ENCODE measurements at places on chromosomes 1 and 21.

- peak; percentile 68 for DNase-seq
Measured at GRCh38 chr1:2501041-2501819, 25.1 kb downstream of the PLCH2 start.

GRCh38 chr1:61887931-61888564, 145.8 kb downstream of the PATJ start:
- DNase-seq: no peak

GRCh38 chr1:163300568-163300967, 21.2 kb upstream of the NUF2 start:
- DNase-seq: no peak

GRCh38 chr1:21716169-21716568, 47.0 kb upstream of the RAP1GAP start:
- no peak for DNase-seq

GRCh38 chr1:25796811-25797458, 3.1 kb upstream of the SELENON start:
- DNase-seq: peak; percentile 88

DNA sequence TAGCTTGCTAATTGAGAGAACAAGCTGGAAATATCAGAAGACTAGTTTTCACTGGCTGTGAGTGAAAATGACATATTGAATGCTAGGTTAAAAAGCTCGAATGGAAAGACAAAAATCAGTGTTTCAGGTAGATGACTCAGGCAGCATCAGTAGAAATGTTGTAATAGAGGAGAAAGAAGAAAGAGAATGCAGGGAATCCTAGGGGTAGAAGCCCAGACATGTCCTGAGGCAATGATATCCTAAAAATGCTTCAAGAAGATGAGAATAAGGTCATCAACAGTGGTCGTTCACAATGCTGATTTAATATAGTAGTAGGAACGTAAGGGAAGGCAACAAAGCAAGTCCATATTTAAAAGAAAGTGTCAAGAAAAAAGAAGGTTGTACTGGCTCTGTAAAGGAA, 96.7 kb upstream of the HP1BP3 start:
- no peak for DNase-seq

- no peak for DNase-seq
Measured at GRCh38 chr1:24965571-24965930, 35.5 kb upstream of the RUNX3 start.

DNA sequence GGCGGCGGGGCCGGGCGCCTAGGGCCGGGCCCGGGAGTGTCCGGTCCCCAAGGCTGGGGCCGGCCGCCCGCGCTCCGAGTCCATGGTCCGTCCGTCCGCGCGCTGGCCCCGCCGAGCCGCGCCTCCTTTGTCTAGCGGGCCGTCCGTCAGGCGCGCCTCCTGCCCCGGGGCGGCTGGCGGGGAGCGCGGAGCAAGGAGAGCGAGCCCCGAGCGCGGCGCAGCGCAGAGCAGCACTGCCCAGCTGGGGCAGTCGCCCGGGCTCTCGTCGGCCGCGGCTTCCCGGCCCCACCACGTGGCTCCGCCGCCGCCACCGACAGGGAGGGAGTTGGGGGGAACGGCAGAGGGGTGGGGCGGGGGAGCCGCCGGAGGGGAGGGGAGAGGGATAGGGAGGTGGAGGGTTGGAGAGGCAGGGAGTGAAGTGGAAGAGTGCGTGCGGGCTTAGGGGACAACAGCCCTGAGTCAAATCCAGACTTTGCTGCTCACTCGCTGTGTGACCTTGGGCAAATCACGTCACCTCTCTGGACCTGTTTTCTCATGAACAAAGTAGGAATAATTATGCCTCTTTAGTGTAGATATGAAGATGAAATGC, at the start of gene NKAIN1:
Gene NKAIN1 (minus strand): TSS at position 235 of the 589 bp plus-strand sequence. CDS start 340 bp downstream, outside the sequence.
- DNase-seq: peak; percentile 61

GRCh38 chr1:28176492-28177470, at the start of gene PTAFR:
Gene PTAFR (minus strand): TSS chr1:28176690. CDS start chr1:28151021, 25,669 bp downstream.
- no peak for DNase-seq

- DNase-seq: no peak
Measured at GRCh38 chr21:46509741-46510502, 51.2 kb downstream of the DIP2A start.

DNA sequence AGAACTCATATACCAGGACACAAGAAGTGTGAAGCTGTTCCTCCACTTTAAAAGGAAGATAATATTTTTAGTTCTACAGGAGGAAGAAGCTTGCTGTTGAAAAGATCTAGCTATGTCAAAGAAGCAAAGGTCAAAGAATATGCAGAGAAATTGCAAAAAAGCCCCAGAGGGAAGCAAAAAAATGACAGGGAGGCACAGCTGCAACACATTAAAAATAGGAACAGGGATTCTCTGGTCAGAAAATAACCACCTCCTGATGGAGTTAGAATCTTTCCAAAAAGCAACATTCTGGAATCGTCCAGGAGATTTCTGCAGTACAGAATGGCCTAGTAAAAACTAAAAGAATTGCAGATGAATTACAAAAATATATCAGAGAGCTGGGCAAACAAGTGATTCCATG, 238.9 kb upstream of the PRMT6 start:
- DNase-seq: no peak

- peak; percentile 51 for DNase-seq
Measured at GRCh38 chr21:45019076-45019886, 55.1 kb upstream of the ADARB1 start.

DNA sequence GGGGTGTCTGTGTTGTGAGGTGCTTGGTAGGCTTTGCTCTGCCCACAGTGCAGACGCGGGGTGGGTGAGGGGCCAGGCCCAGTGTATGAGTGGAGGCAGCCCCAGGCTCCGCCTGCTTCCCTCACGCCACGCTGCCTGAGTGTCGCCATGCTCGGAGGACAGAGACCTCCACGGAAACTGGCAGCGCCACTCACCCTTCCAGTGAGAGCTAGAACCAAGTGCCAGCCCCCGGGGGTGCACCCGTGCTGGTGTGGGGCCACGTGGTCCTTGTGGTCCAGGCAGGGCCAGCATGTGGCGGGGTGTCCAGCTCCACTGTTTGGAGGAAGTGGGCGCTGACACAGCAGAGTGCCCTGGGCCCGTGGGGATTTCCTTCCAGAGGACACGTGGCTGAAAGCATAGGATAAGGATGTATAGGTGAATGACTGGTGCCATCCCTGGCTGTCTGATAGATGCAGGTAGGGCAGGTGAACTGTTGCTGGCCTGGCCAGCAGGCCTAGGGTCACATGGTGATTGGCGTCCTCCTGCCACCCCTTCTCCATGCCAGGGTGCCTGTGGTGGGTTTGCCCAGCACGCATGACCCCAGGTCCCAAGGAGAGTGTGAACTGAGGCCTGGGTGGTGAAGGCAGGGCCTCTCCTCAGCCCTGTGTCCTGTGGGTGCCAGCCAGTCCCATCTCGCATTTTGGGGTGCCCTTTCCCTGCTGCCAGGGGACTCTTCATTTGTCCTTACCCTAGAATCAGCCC, 3.8 kb downstream of the LRRC3 start:
- DNase-seq: no peak

- peak; percentile 73 for DNase-seq
Measured at GRCh38 chr1:33055210-33056008, 18.7 kb upstream of the AK2 start.

- no peak for DNase-seq
Measured at GRCh38 chr1:184052194-184052559, 647 bp downstream of the TSEN15 start.

GRCh38 chr1:4595341-4596225, 58.8 kb upstream of the AJAP1 start:
- no peak for DNase-seq

- no peak for DNase-seq
Measured at GRCh38 chr1:100350787-100351094, 1.6 kb upstream of the CDC14A start.

DNA sequence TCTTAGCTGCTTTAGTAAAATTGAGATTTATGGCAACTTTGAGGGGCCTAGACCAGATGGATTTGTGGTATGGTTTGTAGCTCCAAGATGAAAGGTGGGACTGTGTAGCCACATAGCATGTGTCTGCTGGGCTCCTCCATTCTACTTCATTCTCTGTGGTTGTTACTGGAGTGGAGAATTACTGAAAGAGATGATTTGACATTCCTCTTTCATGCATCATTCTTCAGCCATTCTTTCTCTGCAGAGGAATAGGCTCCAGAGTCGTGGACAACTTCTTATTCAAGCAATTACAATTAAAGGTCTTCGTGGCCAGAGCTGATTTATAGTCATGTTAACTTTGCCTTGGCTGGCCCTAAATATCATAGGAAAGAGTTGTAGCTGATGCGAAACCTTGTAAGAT, 328.9 kb downstream of the PAPPA2 start:
- DNase-seq: no peak

All from right forelimb (tissue), 1 donor.